ENCODE measurements at places on chromosomes 16 and 17.

DNA sequence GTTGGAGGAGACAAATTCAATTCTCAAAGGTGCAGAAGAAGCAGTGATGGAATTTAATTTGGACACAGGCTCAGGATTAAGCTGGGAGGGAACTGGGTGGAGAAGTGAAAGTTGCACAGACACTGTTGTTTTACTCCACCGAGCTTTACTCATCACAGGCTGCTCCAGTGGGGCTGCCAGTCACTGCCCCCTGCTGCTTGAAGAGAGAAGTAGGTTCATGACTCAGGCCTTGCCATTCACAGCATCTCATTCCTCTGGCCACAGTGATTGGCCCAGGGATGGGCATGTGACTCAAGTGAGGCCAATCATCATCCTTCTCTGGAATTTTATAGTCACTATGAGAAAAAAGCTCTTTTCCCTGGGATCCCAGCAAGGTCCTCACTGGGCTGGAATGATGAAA lies 11.8 kb downstream of the GNAO1 start:
- DNase-seq: peak; percentile 65

- DNase-seq: no peak
Observed at GRCh38 chr16:1761751-1762150, 9.6 kb downstream of the NME3 start.

- no peak for DNase-seq
Observed at GRCh38 chr16:89958068-89958467, 9.5 kb downstream of the DEF8 start.

DNA sequence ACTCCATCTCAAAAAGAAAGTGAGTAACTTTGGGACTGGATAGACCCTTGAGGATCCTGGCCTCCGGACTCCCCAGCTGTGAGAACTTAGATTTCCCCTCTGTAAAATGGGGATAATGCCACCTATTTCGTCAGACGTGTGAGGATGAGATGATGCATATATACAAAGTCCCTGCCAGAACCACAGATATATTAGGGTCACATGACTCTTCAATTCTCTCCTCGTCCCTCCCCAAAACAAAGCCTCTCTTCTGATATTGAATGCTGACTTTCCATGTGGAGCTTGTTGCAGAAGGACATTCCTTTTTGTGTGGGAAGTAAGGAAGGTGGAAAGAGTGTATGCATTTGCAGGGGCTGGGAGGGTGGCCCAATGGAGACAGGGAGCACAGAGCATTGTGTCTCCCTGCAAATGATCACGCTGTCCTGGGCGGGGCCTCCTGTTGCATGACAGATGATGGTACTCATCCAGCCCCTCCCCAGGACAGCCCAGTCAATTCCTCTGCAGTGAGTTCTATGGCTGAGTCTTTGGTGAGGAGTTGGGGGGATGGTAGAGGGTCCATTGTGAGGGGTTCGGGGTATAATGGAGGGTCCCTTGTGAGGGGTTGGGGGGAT lies 35.1 kb upstream of the MGAT5B start:
- no peak for DNase-seq

- no peak for DNase-seq
Observed at GRCh38 chr17:33848433-33848832, 406.7 kb upstream of the CCL2 start.

DNA sequence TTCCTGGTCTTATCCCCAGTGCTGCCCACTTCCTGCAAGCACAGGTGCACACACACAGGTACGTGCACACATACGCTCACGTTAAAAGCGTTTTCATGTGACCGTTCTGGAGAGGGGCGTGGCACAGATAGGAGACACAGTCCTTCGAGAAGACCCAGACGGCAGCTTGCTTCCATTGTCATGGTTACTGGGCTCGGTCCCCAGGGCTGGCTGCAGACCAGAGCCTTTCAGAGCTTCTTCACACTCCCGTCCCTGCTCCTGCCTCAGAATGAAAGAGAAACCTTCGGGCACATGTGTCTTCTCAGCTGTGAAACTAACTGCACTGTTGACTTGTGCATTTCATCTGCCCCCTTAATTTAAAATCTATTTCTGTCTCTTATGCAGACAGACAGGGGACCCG lies 154.2 kb downstream of the PITPNC1 start:
- no peak for DNase-seq

DNA sequence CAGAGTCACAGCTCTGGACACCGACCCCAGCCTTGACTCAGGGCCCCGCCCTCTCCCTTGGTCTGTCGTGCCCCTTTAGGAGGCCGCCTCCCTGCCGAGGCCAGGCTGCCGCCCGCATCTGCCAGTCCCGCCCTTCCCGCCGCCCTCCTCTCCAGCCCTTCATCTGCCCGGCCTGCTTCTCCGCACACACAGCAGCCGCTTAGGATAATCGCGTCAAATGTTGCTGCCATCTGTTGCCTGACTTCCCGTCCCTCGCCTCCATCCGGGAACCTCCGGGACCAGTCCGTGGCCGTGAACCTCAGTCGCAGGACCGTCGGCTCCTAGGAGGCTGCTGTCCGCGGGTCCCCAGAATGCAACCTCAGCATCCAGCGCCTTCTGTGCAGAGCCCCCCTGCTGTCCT lies 11.9 kb downstream of the GSE1 start:
- no peak for DNase-seq

DNA sequence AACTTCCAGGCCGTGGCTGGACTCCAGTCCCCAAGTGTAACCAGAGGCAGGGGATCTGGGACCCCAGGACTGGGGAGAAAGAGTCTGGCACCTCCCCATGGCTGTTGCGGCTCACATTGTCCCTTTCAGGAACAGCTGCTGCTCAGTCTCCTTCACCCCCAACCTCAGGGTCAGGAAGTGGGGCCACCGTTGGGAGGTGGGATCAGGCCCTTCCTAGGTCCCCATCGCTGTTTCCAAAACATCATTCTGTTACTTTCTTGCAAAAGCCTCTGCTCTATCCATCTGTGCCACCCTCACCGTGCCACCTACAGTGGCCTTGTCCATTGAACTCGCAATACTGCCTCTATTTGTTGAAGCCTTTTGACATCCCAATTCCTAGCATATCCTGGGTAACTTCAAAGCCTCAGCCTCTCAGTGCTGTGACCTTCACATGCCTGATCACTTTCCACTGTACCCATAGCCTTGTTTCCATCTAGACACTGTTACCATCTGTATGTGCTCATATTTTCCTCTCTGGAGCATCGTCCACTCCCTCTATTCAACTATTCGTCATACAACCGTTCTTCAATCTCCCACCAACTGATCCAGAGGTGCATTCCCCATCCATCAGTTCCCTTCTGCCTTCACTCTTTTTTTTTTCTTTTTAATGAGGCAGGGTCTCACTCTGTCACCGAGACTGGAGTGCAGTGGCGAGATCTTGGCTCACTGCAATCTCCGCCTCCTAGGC lies 15.0 kb upstream of the SRCIN1 start:
- no peak for DNase-seq

- DNase-seq: no peak
Observed at GRCh38 chr16:17379121-17379571, 91.6 kb downstream of the XYLT1 start.

DNA sequence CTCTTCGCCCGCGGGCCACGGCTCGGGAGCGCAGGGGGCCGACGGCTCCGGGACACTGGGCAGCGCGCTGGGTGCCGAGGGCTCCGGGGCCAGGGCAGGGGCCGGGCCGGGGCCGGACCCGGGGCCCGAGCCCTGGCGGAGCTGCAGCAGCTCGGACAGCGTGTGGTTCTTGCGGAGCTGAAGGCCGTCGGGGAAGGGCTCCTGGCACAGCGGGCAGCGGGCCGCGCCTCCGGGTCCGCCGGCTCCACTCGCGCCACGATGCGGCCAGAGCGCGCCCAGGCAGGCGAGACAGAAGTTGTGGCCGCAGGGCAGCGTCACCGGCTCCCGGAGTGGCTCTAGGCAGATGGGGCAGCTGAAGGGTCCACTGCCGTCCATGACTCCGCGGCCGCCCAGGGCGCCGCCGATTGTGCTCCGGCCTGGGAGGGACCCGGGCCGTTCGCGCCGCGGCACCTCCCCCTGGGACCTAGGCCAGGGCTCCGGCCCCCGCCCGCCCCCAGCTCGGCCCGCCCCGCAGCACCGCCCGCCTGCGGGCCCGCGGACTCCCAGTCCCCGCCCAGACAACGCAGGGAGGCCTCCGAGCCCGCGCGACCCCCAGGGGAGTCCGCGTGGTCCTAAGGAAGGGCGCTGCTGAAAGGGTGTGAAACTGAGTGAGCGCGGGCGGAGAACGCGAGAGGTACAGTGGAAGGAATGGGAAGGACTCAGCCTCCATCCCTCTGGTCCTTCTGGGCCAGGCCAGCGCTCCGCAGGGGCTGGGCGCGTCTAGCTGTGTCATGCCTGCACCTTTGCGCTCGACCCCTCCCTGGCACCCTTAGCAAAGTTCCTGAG lies at the start of gene TRIM47:
Gene TRIM47, minus strand, starts transcription at position 408 of the 825 bp plus-strand sequence. Its CDS starts 33 bp downstream, at position 375.
- peak; percentile 28 for DNase-seq

DNA sequence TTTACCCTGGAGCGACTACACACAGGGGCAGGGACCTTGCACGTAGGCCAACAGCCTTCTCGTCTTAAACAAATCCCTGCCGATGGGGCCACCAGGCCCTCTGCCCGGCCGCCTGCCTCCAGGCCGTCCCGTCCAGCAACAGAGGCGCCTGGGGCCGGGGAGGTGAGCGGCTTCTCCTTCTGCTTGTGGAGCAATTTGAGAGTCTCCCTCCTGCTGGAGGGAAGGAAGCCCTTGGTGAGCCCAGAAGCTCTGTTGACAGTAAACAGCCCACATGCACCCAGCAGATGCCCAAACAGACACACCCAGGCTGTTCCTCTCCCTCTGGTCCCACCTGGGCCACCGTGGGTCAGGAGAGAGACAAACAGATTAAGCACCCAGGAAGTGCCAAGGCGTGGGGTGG lies 8.1 kb downstream of the SLC43A2 start:
- DNase-seq: no peak

GRCh38 chr16:29745121-29745852 lies 503 bp downstream of the C16orf54 start:
- peak; percentile 60 for DNase-seq

DNA sequence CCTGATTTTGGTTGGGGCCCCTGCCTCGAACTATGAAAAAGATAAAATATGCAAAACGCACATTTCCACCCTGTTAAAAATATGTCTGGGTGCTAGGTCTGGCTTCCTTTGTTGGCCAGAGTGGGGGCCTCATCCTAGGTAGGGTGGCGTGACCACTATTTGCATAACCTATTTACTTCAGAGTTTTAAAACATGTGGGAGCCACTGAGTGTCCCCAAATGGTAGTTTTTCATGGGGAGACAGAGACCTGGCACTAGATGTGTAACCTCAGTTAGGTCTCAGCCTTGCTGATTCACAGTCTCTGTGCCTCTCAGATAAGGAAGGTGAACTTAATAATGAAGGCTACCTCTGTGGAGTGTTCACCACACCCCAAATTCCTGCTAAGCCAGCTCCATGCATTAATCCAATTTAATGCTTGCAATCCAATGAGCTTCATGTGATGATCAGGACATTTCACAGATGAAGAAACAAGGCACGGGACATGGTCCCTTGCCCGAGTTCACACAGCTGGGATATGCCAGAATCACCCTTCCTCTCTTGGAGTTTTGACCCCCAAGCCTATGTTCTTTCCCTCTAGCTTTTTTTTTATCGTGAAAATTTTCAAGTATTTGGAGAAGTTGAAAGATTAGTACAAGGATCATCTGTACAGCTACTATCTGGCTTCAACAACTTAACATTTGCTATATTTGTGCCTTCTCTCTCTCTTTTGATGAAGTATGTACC lies 103.4 kb downstream of the IRF8 start:
- no peak for DNase-seq

DNA sequence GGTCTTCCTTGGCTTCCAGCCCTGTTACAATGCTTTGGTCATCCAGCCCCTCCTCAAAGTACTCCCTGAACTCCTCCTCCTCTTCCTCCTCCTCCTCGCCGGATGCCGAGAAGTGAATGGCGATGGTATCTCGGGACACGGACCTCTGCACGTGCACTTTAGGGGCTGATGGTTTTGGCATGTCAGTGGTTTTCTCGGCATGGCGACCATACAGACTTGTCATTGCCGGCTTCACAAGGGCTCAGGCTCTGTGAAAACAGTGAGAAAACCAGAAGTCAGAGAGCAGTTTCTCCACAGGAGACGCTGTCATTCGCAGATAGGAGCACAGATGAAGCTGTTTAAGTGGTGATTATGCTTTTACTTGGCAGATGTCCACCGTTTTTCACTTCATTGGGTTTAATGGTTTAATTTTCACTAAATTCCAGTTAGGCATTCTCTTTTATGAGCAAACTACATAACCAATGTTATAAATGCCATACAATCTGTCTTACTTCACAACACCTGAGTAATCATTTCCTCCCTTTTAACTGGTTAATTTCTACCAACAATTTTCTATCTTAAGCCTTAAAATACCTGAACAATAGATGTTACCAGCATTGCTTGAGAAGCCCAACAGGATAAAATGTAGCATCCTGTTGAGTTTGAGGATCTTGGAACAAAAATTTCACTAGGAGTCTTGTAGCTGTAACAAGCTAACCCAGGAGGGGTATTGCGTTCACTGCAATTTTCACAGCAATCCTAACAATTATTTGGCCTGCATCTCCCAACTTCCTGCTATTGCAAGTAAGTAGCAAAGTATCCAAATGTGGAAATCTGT lies 48.9 kb downstream of the TEX2 start:
- no peak for DNase-seq

GRCh38 chr17:32777436-32777835 lies 99.5 kb downstream of the MYO1D start:
- no peak for DNase-seq

DNA sequence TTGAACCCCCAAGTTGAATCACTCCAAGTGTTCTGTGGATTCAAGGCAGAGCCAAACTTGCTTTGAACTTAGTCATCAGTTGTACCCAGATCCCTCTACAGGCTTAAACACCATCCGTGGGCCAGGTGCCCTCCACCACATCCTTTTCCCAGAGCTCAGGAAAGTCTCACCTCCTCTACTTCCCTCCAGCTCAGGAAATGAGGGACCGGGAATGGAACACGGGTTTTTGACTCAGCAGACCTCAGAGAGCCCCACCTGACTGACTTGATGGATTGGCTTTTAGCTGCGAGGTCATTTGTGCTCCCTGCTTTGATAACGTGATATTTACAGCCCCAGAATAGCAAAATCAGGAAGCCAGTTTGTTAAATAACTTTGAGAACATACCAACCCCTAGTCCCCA lies 20.1 kb downstream of the GID4 start:
- DNase-seq: no peak

DNA sequence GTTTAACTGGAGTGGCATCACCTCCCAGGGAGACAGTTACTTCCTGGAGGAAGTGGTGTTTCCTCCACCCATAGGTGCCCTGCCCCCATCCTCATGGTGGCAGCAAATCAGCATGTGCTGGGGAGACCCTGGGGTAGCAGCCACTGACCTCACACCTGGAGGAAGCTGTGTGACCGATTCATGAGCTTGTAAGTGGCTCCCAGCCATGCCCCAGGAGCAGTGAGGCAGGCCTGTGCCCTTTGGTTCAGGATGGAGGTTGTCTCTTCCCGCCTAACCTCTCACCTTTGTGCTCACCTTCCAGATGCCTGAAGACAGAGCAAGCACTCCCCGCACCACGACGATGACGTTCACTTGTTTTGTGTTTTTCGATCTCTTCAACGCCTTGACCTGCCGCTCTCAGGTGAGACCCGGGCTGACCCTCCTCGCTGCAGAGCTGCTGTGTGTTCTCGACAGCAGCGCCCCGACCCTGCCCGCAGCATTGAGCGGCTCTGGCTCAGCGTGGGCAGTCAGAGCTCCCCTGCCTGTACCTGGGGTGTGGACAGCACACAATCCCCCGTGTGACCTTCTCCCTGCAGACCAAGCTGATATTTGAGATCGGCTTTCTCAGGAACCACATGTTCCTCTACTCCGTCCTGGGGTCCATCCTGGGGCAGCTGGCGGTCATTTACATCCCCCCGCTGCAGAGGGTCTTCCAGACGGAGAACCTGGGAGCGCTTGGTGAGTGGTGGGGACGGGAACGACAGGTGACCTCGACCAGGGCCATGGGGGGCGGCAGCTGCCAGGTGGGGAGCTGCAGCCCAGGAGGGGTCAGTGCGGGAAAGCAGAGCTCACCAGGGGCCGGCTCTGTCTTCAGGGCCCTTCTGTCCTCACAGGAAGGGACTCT lies 42.8 kb downstream of the MEAK7 start:
- no peak for DNase-seq

Measured in activated CD4-positive, alpha-beta memory T cell treated with anti-CD3 and anti-CD28 coated beads, Interleukin-2, amount 10 ng/mL, durations not matched to agents 7 days and 5 days (primary cell).